OCI-LY7 (cell line): ENCODE measurements at places on chromosomes 13 and 19. TPM values are rescaled to one million over a fixed set of nuclear protein-coding genes. Genes with fewer than 3 reads are reported as not detected.

GRCh38 chr13:90360785-90361184 is 986.7 kb upstream of the MIR17HG start:
- DNase-seq, result no peak

- DNase-seq, result no peak
Observed at GRCh38 chr13:25466880-25467279, 95.1 kb downstream of the ATP8A2 start.

DNA sequence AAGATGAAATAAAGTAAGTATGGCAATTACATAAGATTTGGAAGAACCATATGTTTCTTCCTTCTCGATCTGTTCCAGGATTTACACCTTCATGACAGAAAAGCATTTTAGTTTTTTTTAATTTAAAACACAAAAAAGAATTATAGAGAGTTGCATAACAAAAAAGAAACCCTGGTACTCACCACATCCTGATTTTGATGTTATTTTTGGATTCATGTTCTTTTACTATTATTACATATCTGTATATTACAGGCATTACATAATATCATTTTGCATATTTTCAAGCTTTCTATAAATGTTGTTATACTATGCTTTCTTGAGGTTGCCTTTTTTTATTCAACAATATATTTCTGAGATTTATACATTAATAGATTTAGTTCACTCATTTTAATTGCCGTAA is 6.7 kb upstream of the KATNAL1 start:
- no peak for DNase-seq

The LGALS14 gene
- not detected in 2 replicates for total RNA-seq

The C19orf38 gene
- total RNA-seq, result 4.9 and 7.5 TPM in 2 replicates

The YJU2 gene
- 31.6 and 35.0 TPM in 2 replicates for total RNA-seq

The FFAR3 gene
- 0.19 and 0.31 TPM in 2 replicates for total RNA-seq

The SLC10A2 gene
- total RNA-seq, result not detected in 2 replicates

The PTPRH gene
- not detected in 2 replicates for total RNA-seq
